Dermis microvascular lymphatic vessel endothelial cell (primary cell): ENCODE measurements at places on chromosomes 5 and 9. TPM values are rescaled to one million over a fixed set of nuclear protein-coding genes. Genes with fewer than 3 reads are reported as not detected.
A peak's percentile ranks its signal among the peaks of the same experiment; 100 is the strongest.

DNA sequence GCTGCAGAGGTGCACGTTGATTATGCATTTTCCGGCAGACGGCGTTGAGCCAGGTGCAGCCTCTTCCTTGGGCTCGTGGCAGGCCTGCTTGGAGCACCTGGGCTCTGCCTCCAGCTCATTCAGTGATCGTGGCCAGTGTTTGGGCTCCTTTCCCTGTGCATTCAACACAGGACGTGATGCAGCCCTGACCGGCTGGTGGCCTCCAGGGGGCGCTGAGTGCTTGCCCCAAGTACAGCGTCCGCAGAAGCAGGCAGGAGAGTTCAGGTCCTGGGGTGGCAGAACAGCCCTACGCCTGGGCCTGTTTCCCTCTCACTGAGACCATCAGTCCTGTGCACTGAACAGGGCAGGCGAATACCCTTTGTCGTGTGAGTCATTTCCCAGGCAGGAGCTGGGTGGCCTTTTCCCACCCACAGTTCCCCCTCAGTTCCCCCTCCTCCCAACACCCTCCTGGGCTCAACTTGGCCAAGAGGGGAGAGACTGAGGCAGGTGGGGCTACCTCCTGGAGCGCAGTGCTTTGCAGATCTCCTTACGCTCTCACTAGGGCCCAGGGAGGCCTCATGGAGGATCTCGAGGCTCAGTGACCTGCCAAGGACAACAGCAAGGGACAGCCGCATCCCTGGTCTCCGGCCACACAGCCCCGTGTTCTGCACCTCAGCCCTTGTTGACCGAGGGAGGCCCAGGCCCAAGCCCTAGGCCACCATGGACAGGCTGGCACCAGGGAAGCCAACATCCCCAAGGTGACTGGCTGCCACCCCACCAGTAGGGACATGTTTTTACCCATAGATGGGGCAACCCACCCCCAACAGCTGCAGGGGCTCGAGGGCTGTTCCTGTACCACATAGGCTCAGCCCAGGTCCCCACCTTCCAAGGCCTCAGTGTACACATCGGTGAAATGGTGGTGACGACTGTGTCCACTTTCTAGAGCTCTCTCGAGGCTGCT is 52.9 kb downstream of the LRSAM1 start:
- peak; percentile 89 for DNase-seq

DNA sequence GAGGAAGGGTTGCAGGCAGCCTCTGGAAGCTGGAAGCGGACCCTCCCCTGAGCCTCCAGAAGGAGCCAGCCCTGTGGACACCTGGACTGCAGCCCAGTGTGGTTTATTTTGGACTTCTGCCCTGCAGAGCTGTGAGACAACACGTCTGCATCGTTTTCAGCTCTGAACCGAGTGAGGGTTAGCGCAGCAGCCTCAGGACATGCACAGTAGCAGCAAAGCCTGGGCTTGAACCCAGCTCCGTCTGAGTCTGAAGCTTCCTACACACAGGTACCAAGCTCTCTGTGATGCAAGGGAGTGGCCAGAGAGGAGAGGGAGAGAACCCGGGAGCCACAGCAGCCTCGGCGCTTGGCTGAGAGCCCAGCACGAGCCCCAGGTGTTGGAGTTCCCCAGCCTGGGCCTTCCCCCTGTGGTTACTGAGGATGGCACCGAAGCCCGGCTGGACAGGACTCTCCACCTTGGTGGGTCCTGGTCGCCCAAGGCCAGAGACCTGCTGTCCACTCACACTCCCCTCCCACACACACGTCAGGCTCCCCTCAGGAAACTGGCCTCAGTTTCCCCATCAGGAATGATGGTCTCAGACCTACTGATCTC is 128.2 kb downstream of the OLFM1 start:
- DNase-seq: no peak

The BHMT gene
- total RNA-seq: not detected in 2 replicates

The TSSK1B gene
- not detected in 2 replicates for total RNA-seq

GRCh38 chr5:138029501-138029900 is 3.4 kb downstream of the FAM13B start:
- no peak for DNase-seq

The GCNT4 gene
- 0.13 TPM in 2 replicates for total RNA-seq

The IFNA2 gene
- total RNA-seq: not detected in 2 replicates

DNA sequence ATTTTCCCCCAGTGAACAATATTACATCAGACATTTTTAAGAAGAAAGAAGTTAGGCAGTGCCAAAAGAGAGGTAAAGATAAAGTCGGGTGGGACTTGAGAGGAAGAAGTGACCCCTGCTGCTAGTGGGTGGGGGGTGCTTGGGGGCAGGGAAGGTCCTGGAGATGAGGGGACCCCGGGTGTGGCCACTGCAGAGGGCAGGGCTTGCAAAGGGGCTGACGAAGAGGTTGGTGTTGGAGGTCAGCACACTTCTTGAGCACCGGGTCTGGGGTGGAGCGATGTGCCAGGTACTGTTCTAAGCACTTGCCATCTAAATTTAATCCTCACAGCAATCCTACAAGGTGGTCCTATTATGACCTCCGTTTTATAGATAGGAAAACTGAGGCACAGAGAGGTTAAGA is 62.0 kb downstream of the AMBP start:
- DNase-seq: no peak
